ENCODE measurements at places on chromosomes 2 and 18.

DNA sequence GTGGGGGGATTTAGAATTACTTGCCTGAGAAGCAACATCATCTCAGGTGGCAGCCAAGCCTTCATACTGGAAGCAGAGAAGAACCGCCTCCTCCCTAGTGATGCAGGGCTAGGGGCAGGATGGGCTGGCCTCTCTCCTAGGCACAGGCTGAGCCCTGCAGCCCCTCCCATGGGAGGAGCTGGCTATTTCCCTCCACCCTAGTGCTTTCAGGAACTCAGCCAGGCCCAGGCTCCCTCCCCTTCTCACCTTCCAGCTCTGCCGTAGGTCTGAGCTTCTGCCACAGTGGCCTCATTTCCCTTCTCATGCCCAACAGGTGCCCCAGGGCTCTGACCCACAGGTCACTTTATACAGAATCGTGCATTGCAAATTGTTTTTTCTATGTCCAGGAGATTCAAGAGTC lies 31.0 kb downstream of the CENPA start:
- DNase-seq = no peak

GRCh38 chr2:83471655-83472054 lies 987.4 kb downstream of the SUCLG1 start:
- no peak for DNase-seq

DNA sequence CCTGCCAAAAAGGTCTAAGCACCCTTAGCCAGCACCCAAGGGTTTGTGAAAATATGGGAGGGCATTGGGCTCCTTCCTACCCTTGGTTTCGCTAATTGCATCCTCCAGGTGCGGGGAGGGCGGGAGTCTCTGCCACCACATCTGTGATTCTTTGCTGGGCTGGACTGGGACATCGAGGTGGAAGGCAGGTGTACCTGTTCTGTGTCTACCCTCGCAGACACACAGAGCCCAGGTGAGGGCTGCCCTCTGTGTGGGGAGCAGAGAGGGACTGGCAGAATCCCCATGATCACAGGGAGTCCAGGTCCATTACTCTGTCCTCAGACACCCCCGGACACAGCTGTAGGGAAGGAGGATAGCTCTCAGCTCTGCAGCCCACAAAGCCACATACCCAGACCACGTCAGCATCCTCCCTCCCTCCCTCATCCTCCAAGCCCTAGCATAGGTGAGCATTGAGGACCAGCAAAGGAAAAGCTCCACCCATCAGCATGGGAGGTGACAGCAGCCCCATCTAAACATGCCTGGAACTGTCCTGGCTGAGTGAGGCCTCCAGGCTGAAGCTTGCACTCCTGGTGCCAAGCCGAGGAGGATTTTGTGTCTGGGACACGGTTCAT lies 49.8 kb downstream of the PLB1 start:
- no peak for DNase-seq

- DNase-seq = no peak
Measured at GRCh38 chr18:64851726-64852125, 702.8 kb upstream of the LINC00305 start.

- no peak for DNase-seq
Measured at GRCh38 chr2:1889099-1889650, 144.9 kb upstream of the PXDN start.

GRCh38 chr2:206627632-206628031 lies 14.7 kb upstream of the FAM237A start:
- no peak for DNase-seq

GRCh38 chr2:144357623-144358373 lies 162.1 kb downstream of the ZEB2 start:
- DNase-seq = no peak

DNA sequence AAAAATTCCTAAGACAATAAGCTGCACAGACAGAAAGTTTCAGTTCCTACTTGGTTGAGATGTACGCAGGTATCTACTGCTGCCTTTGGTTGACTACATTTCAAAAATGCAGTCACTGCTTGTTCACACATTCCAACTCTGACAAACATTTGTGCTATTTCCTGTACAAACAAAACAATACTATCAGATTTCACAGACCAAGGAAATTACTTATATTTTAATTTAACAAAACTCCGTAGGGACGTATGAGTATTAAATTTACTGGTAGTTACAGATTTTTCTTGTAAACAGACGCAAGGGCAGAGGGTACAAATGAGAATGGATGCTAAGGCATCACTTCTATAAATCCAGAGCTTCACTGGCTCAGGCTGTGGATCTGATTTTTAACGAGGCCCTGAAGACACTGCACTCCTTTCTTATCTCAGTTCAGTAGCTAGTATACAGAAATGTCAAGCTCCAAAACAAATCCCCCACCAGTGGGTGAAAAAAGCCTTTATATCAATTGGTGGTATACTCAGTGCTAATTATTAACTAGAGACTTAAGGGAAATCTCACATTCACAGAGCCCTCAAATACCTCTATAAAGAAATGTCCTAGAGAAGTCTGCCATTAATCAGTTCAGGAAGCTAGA lies 31.7 kb upstream of the TTC32 start:
- DNase-seq = no peak

- DNase-seq = no peak
Measured at GRCh38 chr18:56927786-56928185, 219.1 kb upstream of the BOD1L2 start.

- no peak for DNase-seq
Measured at GRCh38 chr2:108287169-108287568, 1.5 kb upstream of the SULT1C2 start.

DNA sequence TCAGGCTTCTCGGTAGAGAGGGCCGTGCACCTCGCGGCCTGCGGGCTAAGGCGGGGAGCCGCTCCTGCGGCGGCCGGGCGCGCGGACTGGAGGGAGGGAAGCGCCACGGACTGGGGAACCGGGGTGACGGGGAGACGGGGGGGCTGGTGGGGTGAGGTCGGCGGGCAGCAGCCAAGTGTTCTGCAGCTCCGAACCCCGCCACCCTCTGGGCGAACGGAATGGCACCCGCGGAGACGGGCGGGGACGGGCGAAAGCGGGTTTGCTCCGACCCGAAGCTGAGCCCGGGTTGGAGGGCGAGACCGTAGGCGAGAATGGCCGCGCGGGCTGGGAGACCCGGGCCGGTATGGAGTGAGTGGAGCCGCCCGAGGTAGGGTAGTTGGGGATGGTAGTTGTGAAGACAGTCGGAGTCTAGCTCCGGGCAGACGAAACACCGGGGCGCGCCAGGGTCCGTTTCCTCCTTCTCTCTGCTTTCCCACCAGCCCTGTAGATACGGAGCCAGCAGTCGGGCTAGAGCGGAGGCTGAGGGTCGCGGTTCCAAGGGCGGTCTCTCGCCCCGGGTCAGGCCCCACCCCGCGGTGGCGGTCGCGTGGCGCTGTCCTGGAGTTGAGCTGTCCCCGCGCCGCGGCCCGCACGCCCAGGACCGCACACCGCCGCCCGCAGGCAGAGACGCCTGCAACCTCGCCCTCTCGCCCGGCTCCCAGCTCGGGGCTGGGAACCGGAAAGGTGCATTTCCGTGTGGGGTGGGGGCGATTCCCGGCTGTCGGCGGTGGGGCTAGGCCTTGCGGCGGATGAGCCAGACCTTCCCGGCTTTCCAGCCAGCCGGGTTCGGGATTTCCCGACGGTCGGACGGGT lies 160.3 kb upstream of the SIX2 start:
- DNase-seq = no peak

DNA sequence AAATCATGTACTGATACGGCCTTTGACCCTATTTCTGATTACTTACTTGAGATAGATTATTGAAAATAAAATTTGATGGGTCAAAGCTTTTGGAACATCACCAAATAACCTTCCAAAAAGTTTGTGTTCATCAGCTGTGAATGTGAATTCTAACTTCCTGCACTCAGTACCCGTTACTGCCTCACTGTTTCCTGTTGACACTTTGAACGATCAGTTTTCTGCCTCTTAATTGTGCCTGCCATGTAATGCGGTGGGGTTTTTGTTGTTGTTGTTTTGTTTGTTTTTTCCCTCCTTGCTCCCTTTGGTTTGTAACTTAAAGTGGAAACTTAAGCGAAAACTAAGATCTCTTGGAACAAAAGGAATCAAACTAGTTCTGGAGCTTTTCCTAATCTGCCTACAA lies 18.9 kb downstream of the ATG16L1 start:
- no peak for DNase-seq

DNA sequence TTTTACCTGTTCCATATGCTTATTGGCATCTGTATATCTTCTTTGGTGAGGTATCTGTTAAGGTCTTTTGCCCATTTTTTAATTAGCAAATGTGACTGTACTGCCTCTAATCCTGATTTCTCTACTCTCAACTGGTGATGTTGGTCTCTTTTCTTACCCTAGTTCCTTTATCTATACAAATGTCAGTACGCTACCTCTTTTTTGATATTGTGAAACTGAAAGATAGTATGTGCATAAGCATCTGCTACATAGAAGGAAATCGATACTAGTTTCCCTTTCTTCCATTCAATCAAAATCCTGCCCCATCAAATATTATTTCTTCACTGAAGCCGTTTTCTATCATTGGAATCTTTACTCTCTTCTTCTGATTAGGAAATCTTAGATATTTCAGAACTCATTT lies 194.9 kb upstream of the SPOPL start:
- DNase-seq = no peak

GRCh38 chr2:207144173-207144785 lies 21.5 kb downstream of the KLF7 start:
- DNase-seq = no peak

DNA sequence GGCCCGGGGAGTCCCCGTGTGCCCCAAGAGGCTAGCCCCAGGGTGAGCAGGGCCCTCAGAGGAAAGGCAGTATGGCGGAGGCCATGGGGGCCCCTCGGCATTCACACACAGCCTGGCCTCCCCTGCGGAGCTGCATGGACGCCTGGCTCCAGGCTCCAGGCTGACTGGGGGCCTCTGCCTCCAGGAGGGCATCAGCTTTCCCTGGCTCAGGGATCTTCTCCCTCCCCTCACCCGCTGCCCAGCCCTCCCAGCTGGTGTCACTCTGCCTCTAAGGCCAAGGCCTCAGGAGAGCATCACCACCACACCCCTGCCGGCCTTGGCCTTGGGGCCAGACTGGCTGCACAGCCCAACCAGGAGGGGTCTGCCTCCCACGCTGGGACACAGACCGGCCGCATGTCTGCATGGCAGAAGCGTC lies 16.9 kb upstream of the FAHD2A start:
- DNase-seq = no peak

- peak; percentile 60 for DNase-seq
Measured at GRCh38 chr18:62249478-62250097, 62.5 kb downstream of the RELCH start.

- no peak for DNase-seq
Measured at GRCh38 chr2:207394812-207395534, 134.8 kb upstream of the CREB1 start.

DNA sequence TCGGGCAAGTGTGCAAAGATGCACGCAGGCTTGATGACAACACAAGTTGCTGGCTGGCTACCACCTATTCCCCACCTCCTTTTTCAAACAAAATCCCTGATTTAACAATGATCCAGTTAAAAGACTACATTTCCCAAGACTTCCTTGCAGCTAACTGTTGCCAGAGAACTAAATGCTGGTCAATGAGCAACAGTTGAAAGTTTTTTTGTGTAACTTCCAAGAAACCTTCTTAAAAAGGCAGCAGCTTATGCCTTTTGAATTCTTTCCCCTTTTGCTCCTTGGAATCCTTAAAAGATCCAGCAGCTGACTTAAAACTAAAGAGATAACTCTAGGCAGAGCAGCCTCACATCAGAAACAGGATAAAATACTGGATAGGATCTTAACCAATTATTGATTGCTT lies 38.5 kb downstream of the NPHP1 start:
- DNase-seq = no peak

DNA sequence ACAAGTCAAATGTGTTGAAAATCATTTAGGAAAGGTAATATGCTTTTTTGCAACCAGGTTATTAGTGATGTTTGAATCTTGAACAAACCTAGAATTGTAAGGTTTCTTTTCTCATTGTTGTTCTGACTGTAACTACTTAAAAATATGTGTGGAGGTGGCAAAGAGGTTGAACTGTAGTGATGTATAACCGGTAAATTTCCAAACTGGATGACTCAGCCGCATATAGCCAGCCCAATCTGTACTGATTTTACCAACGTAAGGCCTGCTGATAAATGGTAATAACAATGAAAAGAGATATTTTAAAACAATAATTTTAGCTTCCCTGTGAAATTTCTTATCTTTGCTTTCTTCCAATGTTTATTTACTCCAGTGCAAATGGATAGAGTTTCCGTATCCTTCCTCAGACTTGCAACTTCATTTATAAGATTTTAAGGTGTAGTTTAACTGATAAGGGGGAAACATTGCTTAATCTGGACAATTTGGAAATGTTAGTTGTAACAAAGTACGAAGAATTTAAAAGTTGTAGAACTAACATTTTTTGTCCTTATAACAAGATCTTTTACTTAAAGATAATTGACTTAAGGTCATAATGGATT lies 1170.4 kb upstream of the ZEB2 start:
- DNase-seq = no peak

GRCh38 chr2:43110442-43110871 lies 115.9 kb downstream of the ZFP36L2 start:
- no peak for DNase-seq

DNA sequence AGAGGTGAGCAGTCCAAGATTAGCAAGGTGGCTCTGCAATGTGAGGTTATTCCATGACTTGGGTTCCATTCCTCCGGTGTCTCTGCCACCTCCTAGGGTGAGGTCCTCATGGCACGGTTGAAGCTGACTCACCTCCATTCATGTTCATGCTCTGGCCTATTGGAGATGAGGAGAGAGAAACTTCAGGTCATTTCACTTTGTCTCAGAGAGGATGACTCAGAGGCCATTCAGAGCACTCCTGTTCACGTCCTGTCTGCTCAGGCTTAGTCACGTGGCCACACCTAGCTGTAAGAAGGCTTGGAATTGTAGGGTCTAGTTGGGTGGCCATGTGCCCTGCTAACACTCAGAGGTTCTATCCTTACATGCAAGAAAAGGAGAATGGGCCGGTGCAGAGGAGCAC lies 67.5 kb upstream of the MBOAT2 start:
- DNase-seq = no peak

GRCh38 chr2:181203412-181203811 lies 223.0 kb downstream of the UBE2E3 start:
- DNase-seq = no peak

DNA sequence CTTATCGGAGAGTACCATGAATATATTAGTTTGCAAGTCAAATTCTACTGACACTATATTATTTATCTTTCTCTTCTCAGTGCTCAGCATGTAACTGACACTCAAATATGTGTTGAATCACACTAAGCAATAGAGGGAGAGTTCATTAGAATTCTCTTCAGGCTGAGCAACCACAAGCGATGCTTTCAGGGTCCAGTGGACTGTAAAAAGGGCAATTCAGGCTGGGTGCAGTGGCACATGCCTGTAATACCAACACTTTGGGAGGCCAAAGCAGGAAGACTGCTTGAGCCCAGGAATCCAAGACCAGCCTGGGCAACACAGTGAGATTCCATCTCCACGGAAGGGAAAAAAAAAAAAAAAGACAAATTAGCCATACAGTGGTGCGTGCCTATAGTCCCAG lies 16.3 kb downstream of the PDE6D start:
- DNase-seq = no peak

GRCh38 chr18:50992351-50992762 lies 24.5 kb downstream of the ELAC1 start:
- DNase-seq = no peak

GRCh38 chr2:206846981-206847834 lies 81.8 kb downstream of the FASTKD2 start:
- DNase-seq = no peak

GRCh38 chr2:197575987-197576386 lies 60.1 kb downstream of the MOB4 start:
- no peak for DNase-seq

All from T-helper 9 cell (primary cell).